ENCODE measurements at places on chromosomes 5 and 9.

- no peak for DNase-seq
Observed at GRCh38 chr5:26791021-26791420, 247.4 kb downstream of the CDH9 start.

GRCh38 chr9:93670208-93671019 lies 94.0 kb downstream of the PHF2 start:
- no peak for DNase-seq

DNA sequence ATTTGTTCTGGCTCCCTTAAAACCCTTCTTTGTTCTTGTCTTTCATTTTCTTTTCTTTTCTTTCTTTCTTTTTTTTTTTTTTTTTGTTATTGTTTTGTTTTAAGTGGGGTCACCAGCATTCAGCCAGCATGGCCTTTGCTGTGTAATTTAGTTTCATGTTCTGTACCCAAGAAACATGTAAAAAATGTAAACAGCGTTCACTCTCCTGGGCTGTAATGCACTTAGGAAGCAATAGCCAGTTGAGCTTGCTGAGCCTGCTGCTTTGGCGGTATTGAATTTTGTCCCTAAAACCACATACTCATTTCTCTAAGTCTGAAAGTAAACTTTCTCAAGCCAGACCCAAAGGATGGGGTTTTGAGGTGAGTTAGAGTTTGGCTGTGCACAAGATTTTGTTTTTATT lies 158.6 kb downstream of the PAPPA start:
- no peak for DNase-seq

GRCh38 chr9:117720555-117720954 lies 16.4 kb downstream of the TLR4 start:
- DNase-seq: no peak

DNA sequence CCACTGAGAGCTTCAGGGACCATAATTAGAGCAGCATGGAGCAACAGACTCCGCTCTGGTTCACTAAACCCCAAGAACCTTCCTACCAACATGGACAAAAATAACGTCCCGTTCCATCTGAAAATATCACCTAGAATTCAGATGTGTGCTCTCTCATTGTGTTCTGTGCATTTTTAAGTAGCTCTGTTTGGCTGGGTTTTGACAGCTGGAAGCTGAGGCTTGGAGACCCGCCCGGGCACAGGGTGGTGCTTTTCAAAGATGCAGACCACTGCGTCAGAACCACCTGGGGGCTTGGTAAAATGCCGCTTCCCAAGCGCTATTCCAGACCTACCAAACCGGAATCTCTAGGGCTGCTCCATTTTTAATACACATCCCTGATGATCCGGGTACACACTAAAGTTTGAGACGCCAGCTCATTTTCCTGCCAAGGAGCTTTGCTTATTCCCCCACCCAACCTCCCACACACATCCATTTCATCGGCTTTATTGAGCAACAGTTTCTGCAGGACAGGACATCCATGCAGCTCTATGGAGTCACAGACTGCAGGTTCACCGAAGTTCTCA lies 104.8 kb downstream of the GABBR2 start:
- DNase-seq: no peak

DNA sequence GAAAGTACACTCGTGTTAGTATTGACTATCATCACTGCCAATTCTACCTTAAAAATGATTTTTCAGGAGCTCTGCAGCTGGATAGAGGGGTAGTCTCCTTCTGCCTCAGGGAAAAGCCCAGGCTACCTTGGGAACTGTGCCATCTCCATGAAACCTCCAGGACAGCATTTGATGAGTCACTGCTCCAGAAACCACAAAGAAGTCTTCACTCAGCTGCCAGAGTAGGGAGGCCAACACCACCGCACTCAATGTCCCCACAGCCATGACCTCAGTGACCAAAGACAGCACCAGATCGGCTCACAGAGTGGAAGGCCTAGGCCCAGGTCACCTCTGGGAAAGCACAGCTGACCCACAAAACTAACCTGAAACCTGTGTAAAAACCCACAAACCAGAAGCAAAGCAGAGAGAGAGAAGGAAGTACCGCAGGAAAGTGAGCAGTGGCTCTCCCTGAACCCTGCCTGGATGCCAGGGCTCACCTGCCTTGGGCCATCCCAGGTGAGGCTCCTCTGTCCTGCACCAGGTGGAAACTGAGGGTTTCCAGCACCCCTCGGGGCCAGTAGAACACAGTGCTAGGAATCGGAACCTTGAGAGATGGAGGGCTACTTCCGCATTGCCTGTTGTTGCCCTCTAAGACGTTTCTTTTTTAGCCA lies 30.0 kb downstream of the S1PR3 start:
- no peak for DNase-seq

DNA sequence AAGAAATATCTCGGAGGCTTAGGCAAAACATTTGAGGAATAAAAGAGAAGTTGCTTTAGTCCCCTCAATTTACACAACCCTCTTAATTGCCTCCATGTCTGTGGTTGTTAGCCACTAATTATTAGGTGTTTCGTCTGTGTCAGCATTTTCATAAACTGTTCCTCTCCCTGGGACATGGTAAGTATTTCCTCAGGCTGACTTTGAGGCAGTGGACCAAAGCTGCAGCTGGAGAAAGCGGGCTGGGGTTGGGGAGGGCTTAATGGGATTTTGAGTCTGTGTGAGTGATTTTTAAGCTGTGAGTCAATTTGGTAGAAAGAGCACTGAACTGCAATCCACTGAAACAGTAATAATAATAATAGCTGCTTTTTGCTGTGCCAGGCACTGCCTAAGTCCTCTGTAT lies 13.0 kb upstream of the TTC1 start:
- no peak for DNase-seq

DNA sequence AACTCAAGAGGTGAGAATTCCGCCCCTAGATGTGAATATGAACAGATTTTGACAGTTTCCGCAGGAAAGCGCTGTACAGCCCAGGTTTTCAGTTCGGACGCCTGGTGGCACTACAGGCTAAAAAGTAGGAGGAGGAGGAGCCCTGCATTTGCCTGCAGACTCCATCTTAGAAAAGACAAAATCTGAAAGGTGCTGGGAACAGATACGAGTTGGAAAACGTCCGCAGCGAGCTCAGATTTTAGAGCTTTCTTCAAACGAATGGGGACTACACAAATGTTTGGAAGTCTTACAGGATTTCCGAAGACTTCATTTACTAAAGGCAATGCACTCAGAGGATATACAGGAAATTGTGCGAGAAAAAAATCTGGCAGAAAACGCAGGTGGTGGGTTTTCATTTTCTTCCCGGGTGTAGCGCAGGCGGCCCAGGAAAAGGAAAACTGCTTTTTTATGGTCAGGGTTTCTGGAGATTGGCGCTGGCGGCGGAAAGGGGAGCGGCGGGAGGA lies 9.9 kb upstream of the PCDHB2 start:
- DNase-seq: no peak

DNA sequence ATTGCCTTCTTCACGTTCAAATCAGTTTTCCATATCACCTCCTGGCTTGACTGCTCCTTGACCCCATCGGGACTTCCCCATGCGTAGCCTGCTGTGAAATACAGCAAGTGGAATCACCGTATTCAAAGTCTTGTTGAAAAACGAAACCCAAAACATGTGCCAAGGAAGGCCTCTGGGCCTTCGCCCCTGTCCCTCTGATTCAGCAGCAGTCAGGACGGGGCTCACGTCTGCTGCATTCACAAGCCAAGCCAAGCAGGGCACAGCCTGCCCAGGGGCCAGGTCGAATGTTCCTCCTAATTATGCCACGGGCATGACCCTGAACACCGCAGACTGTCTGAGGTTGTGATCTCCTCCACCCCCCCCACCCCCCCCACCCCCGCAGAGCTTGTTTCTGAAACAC lies 960 bp upstream of the CTNND2 start:
- no peak for DNase-seq

- DNase-seq: no peak
Observed at GRCh38 chr9:18910916-18911315, 122.1 kb downstream of the SAXO1 start.

GRCh38 chr9:86783884-86784283 lies 163.4 kb downstream of the GAS1 start:
- DNase-seq: no peak

- DNase-seq: no peak
Observed at GRCh38 chr5:109911731-109912130, 222.0 kb downstream of the MAN2A1 start.

DNA sequence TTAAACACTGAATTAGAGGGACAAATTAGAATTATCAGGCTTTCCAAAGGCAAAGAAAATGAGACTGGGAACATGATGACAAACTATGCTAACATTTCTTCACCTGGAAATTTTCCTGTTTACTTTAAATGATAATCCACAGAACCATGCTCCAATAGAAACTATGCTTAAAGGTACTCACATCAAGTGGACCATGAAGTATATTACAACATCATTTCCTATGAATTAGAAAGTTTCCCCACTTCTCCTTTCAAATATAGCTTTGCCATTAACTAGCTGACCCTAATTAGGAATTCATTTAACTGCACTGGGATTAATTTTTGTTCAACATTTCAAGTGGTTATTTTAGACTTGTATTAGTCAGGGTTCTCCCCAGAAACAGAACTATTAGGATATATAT lies 81.4 kb downstream of the DTWD2 start:
- no peak for DNase-seq

DNA sequence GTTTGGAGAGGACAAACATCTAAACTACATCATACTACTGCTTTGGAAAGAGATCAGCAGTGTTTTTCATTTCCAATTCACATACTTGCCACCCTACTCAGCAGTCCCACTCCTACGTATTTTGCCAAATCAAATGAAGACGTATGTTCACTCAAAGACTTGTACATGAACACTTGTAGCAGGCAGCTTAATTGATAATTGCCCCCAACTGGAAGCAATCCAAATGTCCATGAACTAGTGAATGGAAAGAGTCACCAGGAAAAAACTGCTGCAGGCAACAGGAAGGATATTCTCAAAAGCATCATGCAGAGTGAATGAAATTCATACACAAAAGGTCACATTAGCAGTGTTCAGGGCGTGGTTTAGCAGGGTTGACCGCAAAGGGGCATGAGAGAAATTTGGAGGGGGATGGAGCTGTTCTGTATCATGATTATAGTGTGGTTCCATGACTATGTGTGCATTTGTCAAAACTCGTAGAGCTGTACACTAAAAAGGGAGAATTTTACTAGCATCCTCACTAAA lies 38.8 kb downstream of the PAEP start:
- DNase-seq: no peak

DNA sequence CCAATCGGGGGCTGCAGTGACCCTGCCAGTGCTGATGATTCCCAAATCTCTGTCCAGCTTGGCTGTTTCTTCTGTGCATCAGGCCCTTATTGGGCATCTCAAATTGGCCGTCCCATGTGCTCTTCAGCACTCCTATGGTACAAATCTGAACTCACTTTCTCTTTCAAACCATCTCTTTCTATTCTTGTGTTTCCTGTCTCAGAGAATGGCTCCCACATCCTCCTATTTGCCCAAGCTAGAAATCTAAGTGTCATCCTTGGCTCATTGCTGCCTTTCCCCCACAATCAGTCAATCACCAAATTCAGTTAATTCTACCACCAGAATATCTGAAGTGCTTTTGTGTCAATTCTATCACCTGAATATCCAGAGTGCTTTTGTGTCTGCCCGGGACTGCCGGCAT lies 336.6 kb downstream of the CWC27 start:
- no peak for DNase-seq

- DNase-seq: no peak
Observed at GRCh38 chr5:179427676-179428056, 82.4 kb upstream of the ADAMTS2 start.

DNA sequence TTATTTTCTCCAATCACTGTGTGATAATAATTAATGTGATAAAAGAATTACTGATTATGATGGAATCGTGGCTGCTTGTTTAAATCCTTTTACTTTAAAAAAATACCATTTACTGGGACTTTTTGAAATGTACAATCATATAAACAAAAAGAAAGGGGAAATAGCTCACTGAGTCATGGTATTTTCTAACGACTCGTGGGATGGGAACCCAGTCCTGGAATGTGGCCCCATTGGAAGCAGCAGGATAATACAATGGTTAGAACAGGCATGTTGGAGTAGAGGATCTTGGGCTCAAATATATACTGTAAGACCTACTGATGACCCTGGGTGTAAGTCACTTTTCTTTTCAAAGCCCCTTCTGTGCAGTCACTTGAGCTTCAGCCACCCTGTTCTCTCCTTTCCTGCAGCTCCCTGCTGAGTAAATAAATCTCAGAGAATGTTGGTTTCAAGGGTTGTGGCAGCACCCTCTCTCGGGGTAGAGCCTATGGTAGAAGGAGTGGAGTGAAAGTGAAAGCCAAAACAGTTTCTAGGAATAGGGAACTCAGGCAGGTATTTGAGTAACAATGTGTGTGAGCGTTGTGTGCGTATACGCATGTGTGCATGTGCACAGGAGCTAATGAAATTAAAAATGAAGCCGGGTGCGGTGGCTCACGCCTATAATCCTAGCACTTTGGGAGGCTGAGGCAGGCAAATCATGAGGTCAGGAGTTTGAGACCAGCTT lies 40.8 kb upstream of the LARP1 start:
- no peak for DNase-seq

DNA sequence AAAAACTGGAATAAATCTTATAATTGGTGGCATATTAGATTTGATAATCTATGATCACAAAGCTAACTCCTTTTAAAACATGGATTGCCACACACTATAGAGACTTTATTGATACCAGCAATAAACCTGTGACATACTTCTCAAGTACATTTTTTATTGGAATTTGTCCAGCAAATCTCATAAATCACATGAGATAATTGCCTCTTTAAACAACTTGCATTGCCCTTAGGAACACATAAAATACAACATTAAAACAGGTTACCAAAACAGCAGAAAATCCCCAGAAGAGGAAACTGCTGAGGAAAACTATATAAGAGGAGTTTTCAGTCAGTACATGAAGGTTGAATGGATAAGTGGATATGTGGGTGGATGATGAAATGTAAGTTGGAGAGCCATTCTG lies 124.6 kb downstream of the SNCAIP start:
- no peak for DNase-seq

DNA sequence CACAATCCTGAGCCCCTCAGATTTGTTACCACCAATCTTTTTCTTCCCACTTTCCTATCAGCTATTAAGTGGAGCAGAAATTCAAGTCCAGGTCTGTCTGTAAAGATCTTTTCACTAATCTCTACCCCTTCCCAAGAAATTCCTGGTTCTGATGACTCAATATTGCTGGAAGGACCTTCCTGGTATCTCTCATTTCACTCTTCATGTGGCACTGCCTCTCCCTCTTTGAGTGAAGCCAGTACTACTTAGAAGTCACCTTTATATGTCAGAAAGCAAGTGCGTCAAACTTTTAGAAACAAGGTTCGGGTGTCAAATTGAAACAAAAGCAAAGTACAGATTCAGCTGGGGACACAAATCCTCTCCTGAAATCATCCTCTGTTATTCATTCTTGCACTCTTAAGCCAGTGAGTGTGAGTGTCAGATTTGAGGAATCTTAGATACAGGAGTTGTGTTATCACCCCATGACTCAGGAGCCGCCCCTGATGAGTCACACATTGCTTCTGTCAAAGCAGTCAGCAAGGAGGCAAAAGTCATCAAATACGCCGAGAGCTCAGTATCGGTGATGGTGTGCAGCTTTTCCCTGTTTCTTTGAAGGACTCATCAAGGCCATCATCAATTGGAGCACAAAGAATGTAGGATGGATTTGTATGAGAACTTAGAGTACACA lies 313.0 kb downstream of the CETN3 start:
- no peak for DNase-seq

GRCh38 chr9:106860721-106861639 lies 2.0 kb upstream of the ZNF462 start:
- DNase-seq: no peak

GRCh38 chr5:110916381-110917049 lies 155.0 kb upstream of the TSLP start:
- no peak for DNase-seq
